ENCODE measurements at places on chromosomes 13 and 19. TPM values are rescaled to one million over a fixed set of nuclear protein-coding genes. Genes with fewer than 3 reads are reported as not detected.

CD177 gene
- polyA plus RNA-seq, result 0.55 TPM

MIER2 gene
- 28.8 TPM for polyA plus RNA-seq

IL12RB1 gene
- polyA plus RNA-seq, result 0.09 TPM

KLF1 gene
- polyA plus RNA-seq, result 0.12 TPM

GRCh38 chr13:94556041-94556440, 39.9 kb downstream of the TGDS start:
- DNase-seq, result no peak

DNA sequence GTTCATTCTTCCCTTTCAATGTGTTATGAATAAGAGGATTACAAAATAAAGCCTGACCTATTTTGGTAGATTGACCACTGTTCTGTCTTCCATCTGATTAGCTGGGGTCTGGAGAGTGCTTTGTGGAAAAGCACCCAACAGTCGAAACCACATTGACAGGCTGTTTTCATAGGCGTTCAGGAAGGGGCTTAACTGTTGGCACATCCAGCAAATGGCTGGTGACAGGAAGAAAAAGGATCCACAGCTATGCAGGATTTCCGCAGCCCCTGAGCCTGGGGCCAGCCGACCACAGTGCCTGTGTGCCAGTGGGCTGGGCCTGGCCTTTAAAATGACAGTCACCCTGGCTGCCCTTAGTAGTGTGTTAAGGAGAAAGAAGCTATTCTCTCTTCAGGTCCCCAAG, 113.3 kb downstream of the SIPA1L3 start:
- no peak for DNase-seq

DNA sequence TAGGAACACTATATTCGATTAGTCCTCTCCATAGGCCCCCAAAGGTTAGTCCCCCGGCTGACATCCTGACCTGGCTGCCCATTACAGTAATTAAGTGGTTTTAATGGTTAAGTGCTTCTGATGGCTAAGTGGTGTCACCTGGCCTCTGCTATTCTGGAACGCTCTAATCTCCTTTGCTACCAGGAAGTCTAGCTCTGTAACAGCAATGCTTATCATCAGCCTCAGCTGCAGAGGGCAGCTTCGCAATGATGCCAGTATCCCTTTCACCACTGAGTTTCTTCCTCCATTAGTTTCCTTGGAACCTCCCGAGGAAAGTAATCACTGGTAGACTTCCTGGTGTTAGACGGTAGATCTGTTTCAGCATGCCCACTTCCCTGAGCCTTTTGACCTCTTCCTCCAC, 8.6 kb upstream of the RNF6 start:
- DNase-seq, result no peak

DNA sequence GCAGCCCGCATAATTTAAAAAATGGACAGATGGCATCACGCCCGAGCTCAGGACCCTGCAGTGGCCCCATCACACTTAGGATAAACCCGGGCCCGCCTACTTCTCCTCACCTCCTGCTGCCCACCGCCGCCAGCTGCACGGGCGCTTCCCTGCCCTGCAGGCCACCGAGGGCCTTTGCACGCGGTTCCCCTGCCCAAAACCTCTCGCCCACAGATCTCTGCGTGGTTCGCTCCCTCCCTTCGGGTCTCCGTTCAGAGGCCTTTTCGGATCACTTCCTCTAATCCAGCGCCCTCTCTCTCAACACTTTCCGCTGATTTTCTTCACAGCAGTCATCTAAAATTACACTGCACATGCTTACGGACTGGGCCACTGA, 1.8 kb downstream of the SHISA7 start:
- DNase-seq, result no peak

GRCh38 chr19:1087813-1088415, 7.3 kb downstream of the POLR2E start:
- no peak for DNase-seq
